ENCODE measurements at places on chromosomes 6 and 20.

- DNase-seq, result no peak
Observed at GRCh38 chr20:38874460-38875174, 51.6 kb upstream of the FAM83D start.

GRCh38 chr20:13581451-13581850 lies 57.3 kb downstream of the TASP1 start:
- DNase-seq, result no peak

GRCh38 chr20:31712112-31712553 lies 10.5 kb downstream of the BCL2L1 start:
- DNase-seq, result peak; percentile 30

GRCh38 chr20:1034415-1034789 lies 32.3 kb upstream of the RSPO4 start:
- no peak for DNase-seq

- no peak for DNase-seq
Observed at GRCh38 chr6:168562576-168563151, 121.7 kb downstream of the SMOC2 start.

- no peak for DNase-seq
Observed at GRCh38 chr6:112005013-112005371, 48.9 kb upstream of the CCN6 start.

- no peak for DNase-seq
Observed at GRCh38 chr6:79076160-79076559, 1.9 kb downstream of the PHIP start.

- no peak for DNase-seq
Observed at GRCh38 chr6:2763345-2763841, 1.8 kb upstream of the WRNIP1 start.

- DNase-seq, result no peak
Observed at GRCh38 chr6:9851541-9852380, 563.1 kb downstream of the TFAP2A start.

GRCh38 chr20:32507998-32508774 lies 76.9 kb downstream of the NOL4L start:
- DNase-seq, result peak; percentile 72

GRCh38 chr20:46126440-46127056 lies 8.4 kb downstream of the CD40 start:
- no peak for DNase-seq

GRCh38 chr6:36636283-36636682 lies 42.1 kb downstream of the SRSF3 start:
- no peak for DNase-seq
